Inflammatory macrophage (primary cell): ENCODE measurements at places on chromosomes 2 and 18.

- no peak for DNase-seq
Measured at GRCh38 chr2:155054712-155055111, 356.2 kb downstream of the KCNJ3 start.

DNA sequence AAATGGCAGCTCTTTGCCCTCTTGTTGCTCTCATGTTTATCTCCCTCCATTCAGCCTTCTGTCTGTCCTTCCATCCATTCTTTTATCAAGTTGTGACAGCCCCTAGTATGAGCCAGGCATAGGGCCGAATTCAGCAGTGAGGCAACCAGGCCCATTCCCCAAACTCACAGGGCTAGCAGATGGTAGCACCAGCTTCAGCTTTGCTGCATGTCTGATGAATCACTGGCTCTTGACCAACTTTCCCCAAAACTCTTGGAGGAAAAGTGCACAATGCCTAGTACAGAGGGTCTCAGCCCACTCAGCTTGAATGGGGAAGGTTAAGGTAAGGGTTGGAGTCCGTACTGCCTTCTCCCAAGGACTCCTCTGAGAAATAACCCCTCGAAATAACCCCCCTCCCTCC, 35.7 kb downstream of the NPAS2 start:
- DNase-seq: no peak

DNA sequence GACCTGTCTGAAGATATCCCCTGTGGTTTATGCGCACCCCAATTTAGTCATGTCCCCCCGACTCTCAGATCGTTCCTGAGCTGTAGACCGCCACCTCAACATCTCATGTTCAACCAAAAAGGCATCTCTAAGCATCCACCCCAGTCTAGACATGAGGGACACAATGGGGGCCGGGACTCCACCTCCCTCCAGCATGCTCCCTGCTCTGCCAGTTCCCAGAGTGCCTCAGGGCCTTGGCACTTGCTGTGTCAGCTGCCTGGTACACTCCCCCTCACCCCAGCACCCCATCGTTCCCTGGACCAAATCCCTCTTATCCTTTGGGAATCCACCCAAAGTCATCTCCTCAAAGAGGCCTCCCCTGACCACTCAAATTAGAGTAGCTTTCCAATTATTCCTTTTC, 22.2 kb downstream of the TNS1 start:
- no peak for DNase-seq

GRCh38 chr18:7608174-7608550, 41.0 kb downstream of the PTPRM start:
- no peak for DNase-seq

- no peak for DNase-seq
Measured at GRCh38 chr2:102241616-102242305, 54.9 kb downstream of the IL1RL2 start.

- no peak for DNase-seq
Measured at GRCh38 chr2:56148825-56149224, 35.0 kb upstream of the CCDC85A start.

- no peak for DNase-seq
Measured at GRCh38 chr2:224941960-224942359, 100.3 kb downstream of the DOCK10 start.

DNA sequence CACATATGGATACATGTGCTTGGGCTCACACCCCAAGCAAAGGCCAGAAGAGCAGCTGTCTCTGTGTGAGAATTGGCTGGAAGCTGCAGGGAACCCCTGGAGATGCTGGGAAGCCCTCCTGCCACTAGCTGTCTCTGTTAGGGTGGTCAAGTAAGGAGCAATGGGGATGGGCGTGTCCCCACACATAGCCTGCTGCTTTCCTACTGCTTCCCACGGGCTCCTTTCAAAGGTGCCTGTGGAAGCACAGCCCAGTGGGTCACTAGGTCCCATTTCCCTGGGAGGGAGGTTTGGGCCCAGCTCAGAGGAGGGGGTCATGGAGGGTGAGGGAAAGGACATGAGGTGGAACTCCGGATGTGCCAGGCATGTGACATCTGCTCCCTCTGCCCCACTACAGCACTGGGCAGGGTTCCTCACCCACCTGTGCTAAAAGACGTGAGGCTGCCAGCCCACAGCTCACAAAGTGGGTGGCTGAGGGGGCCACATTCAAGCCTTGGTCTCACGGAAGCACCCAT, 24.4 kb upstream of the MAL start:
- no peak for DNase-seq

DNA sequence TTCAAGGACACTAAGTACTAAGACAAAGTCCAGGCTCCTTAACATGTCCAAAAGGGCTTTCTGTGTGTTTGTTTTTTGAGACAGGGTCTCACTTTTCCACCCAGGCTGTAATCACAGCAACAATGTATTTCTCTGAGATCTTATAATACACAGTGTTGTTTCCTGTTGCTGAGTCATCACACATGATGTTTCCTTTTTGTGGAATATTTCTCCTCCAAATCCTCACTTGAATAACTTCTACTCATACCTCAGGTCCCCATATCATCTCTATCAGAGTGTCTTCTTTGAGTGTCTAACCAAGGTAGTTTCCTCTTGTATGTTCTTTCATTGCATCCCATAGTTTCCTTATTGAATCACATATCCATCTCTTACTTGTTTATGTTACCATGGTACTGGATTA, 632.0 kb upstream of the PIK3C3 start:
- no peak for DNase-seq

GRCh38 chr2:79005216-79005615, 20.3 kb upstream of the REG3G start:
- DNase-seq: no peak

GRCh38 chr2:85418132-85419008, at the start of gene SH2D6:
TSS of gene SH2D6 (plus strand) at chr2:85418714. CDS start at chr2:85429466, 10,752 bp downstream.
- peak; percentile 81 for DNase-seq

- DNase-seq: no peak
Measured at GRCh38 chr2:197949224-197949623, 144.8 kb downstream of the PLCL1 start.

- no peak for DNase-seq
Measured at GRCh38 chr18:40079786-40080185, 1875.2 kb upstream of the PIK3C3 start.

DNA sequence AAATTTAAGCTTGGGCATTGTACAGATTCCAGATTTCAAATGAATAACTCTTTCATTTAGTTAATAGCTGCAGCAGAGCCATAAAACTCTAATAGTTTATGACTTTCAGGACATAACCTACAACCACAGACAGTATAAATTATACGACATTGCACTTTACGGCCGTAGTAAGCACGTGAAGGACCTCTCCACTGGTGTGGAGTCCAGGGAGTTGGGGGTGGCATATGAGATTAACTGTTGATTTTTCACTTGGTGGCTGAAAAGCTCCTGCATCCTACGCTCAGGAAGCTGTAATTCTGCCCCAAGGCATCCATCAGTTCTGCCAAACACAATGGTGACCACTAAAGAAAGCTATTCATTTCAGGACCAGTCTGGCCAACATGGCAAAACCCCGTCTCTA, 376.2 kb downstream of the SOX11 start:
- DNase-seq: no peak

- no peak for DNase-seq
Measured at GRCh38 chr18:55316486-55317184, 271.4 kb downstream of the TCF4 start.

GRCh38 chr2:76998704-76999103, 523.5 kb downstream of the LRRTM4 start:
- DNase-seq: no peak

DNA sequence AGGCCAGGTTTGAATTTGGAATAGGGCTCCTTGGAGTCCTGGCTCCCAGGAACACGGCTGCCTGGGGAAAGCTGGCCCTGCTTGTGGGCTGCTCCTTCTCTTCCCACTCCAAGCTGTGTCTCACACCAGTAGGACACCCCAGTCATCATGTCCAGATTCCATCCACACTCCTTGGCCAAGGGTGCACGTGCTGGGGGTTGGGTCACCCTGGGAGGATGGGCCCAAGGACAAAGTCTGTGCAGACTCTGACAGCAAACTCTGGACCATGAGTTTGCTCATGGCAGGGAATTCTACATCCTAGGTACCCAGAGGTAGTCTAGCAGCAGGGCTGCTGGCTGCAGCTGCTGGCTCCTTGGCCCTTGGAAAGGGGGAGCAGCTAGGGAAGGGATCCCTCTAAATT, 102.4 kb upstream of the EPAS1 start:
- DNase-seq: no peak

GRCh38 chr2:236776695-236777251, 207.1 kb downstream of the ACKR3 start:
- no peak for DNase-seq

DNA sequence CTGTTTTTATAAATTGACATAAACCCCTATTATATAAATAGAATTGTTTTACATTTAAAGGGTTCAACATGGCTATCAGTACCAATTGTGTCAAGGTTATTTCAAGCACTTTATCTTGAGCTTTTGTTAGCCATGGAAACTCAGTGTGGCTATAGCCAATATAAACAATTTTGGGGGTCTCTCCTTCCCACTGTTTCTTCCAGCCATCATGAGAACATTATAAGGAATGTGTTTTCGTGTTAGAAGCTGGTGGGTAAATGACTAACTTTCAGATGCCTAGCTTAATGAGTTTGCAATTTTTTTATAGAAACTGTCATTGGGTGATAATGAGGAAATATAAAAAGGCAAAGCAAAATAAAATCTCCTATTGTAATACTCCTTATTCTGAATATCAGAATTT, 153.5 kb upstream of the FOSL2 start:
- DNase-seq: no peak

DNA sequence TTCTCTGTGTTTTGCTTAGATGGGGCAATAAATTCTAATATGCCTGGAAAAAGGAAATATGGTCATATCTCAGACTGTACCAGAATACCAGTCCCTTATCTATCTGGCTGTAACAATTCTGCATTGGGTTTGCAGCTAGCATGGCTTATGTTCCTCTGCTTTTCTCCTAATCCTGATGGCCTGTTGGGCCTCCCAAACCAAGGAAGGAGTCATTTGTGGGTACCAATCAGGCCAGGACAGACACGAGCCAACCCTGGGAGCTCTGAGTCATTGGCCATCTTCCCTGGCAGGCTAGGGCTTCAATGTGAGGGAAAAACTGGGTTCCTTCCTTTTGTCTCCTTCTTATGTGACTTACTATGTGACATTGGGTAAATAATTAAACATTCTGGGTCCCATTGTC, 12.0 kb downstream of the SMARCAL1 start:
- DNase-seq: no peak

GRCh38 chr2:203918839-203919238, 17.7 kb upstream of the ICOS start:
- DNase-seq: no peak

- no peak for DNase-seq
Measured at GRCh38 chr2:101828673-101829334, 131.3 kb downstream of the MAP4K4 start.

DNA sequence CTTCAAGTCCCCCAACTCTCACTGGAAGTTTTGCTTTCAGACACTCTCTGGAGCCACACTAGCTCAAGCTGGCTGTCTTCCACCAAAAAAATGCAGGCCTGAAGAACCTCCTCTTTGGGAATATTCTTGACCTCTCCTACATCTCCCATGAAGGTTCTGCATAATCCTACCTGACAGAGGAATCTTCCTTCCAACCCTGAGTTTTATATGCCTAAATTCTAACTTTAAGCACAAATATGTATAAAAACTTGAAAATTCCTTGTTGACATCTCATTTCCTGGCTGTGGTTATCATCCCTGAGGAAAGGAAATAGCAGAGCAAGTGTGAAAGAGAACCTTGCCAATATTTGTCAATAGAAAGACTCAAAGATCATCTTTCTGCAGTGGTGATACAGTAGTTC, 249.0 kb downstream of the LPIN1 start:
- DNase-seq: no peak

GRCh38 chr18:8140841-8141501, 468.3 kb upstream of the RAB12 start:
- no peak for DNase-seq
